RCC 7860 (cell line): ENCODE measurements at places on chromosomes 5 and 9.

DNA sequence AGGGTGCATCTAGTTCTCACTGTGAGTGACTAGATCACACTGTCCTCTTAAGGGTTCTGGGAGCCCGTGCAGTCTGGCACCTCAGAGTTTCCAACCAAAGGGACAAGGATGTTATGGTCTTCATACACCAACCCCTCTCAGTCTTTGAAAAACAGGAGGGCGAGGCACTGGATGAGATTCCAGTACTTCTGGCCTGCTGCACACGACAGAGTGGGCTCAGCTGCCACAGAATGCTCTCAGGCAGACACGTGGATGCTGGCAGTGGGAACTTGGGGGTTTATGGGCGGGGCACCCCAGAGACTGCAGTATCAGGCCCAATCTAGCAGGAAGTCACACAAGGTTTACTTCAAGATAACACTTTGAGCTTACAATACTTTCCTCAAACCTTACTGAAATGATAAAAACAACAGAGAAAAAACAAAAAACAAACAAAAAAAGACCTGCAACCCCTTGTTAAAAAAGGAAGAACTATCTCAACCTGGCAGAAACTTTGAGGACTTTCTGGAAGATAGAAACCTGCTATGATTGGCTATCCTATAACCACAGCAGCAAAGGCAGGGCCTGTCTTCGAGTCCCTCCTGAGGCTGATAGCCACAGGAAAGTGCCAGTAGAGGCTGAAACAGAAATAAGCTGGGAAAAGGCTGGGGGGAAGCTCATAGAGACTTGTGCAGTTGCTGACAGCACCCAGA lies 28.3 kb upstream of the TGFBR1 start:
- DNase-seq, result no peak

DNA sequence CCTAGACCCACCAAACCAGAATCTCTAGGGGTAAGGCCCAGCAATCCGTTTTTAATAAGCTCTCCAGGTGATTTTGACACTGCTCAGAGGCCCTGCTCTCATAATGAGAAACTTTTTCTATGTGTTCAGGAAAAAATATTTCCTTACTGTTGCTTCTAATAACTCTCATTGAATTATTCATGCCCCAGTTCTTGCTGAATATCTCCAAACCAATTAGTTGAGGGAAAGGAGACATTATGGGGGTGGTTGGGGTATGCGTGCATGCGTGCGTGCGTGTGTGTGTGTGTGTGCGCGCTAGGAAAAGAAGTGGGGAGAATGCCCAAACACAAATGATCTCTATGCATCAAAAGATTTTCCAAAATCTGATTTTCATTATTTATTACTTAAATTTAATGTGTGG lies 411.4 kb downstream of the PIK3R1 start:
- no peak for DNase-seq

GRCh38 chr9:109794361-109795012 lies 14.5 kb downstream of the PALM2AKAP2 start:
- no peak for DNase-seq

GRCh38 chr9:133950629-133951111 lies 41.5 kb downstream of the VAV2 start:
- no peak for DNase-seq

DNA sequence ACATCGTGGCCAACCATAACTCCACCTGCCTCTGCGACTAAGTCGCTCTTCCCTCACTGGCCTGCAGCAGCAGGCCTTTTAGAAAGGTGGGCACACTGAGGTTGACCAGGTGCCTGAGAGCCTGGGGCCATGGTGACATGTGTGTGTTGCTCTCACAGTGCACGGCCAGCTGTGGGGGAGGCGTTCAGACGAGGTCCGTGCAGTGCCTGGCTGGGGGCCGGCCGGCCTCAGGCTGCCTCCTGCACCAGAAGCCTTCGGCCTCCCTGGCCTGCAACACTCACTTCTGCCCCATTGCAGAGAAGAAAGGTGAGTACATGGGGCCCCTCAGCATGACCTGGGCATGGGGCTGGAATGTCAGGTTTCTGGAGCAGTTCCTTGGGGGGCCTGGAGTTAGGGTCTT lies 104.5 kb upstream of the ICE1 start:
- no peak for DNase-seq

- DNase-seq, result no peak
Measured at GRCh38 chr5:60410427-60410826, 289.5 kb downstream of the DEPDC1B start.

DNA sequence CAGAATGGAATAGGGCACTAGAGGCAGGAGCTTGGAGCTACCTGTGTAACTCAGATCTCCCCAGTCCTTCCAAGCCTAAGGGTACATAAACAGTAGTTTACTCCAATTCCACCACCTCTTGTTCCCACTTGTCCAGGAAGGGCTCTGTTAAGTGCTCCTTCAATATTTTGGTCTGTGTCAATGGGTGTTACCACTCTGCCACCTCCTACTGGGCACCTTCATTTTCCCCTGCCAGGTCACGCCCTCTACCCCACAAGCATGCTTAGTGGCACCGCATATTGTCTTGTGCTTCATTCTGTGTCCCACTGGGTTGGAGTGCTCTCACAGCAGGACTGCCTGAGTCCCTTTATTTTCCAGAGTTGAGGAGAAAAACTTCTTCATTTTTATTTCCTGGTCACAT lies 459.8 kb downstream of the ARHGEF28 start:
- no peak for DNase-seq

GRCh38 chr5:170503990-170504596 lies at the start of gene KCNIP1:
Gene KCNIP1 (plus strand): TSS chr5:170504020.
- DNase-seq, result no peak

GRCh38 chr9:85428230-85428629 lies 313.5 kb downstream of the AGTPBP1 start:
- no peak for DNase-seq

GRCh38 chr9:116000748-116001329 lies 152.8 kb upstream of the PAPPA start:
- peak; percentile 20 for DNase-seq

DNA sequence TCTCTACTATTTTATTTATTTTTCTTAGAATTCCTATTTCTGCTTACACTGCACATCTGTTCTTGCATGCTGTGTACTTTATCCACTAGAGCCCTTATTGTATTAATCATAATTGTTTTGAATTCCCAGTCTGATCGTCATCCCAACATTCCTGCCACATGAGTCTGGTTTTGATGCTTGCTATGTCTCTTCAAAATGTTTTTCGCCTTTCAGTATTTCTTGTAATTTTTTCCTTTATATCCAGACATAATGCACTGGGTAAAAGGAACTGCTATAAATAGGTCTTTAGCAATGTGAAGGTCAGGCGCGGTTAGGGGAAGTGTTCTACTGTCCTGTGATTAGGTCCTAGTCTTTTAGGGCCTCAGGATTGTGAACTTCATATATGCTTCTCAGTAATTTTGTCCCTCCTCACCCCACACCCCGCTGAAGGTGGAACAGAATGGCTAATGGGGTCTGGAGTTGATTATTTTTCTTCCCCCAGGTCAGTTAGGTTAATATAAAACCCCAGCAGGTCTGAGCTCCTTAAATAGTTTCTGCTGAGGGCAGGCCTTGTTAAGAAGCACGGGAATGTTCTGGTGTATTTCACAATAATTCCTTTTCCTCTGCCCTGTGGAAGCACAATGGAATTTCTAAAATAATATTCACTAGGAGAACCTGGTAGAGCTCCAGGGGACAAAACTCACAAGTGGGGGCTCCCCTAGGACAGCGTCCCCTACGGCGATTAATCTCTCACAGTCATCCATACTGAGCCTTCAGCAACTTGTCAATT lies 146.6 kb upstream of the TUT7 start:
- no peak for DNase-seq

- DNase-seq, result no peak
Measured at GRCh38 chr5:4730279-4730678, 409.9 kb upstream of the ADAMTS16 start.

- DNase-seq, result no peak
Measured at GRCh38 chr5:177130211-177131018, 3.2 kb upstream of the NSD1 start.

DNA sequence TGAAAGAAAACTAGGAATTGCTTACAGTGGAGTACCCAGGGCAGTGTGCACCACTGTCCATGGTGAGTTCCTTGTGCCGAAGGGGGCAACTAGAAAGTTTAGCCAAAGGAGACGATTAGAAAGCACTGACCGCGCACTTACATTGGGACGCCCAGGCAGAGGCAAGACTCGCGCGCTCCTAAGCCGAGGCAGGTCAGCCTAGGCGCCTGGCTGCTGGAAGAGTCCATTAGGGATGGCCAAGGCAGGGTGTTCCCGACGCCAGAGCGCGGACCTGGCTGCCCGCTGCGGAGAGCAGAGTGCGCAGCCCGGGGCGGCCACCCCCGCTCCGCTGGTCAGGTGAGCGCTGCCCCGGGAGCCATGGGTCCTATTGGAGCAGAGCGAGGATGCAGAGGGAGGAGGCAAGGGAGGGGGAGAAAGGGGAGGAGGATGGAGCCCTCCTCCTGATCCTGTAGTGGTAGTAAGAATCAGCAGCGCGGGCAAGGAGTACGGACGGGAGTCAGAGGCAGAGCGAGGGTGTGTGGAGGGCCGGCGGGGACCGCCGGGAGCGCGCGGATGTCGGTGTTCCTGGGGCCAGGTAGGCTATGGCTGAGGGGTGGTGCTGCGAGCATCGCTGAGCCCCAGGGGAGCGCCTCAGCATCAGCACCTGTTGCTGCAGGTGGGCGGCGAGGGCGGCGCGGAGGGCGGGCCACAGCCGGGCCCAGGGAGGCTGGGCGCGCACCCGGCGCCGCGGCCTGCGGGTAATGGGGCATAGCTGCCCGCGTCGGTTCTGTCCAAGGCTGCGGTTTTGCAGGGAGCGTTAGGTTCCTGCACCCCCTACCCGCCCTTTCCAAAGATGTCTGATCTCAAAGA lies at the start of gene ADGRV1:
ADGRV1 (plus strand) TSS at position 454 of the 849 bp plus-strand sequence; CDS start at position 553, 99 bp downstream.
- no peak for DNase-seq

- peak; percentile 78 for DNase-seq
Measured at GRCh38 chr9:37938121-37938891, 34.4 kb upstream of the SLC25A51 start.

DNA sequence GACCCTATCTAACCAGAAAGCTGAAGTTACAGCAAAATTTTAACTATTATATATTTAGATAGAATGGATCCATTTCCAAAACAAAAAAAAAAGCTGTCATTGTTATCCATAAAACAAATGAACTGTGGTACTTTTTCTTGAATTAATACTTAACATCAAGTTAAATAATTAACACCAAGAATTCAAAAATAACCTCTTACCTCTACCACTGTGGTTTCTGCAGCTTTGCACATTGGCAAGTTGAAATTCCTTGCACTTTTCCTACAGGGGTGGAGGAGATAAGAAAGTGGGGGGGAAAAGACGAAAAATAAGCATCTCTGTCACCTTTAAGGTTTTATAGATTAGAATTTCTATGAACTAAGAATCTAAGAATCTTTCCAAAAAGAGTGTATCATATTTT lies 30.0 kb downstream of the OXCT1 start:
- peak; percentile 29 for DNase-seq

GRCh38 chr5:150263801-150264621 lies 25.6 kb downstream of the CAMK2A start:
- peak; percentile 95 for DNase-seq

- no peak for DNase-seq
Measured at GRCh38 chr5:6773342-6774035, 60.3 kb downstream of the TENT4A start.
